ENCODE measurements at places on chromosomes 5 and 9.

- DNase-seq: no peak
Observed at GRCh38 chr9:28650327-28650726, 1077.0 kb upstream of the C9orf72 start.

DNA sequence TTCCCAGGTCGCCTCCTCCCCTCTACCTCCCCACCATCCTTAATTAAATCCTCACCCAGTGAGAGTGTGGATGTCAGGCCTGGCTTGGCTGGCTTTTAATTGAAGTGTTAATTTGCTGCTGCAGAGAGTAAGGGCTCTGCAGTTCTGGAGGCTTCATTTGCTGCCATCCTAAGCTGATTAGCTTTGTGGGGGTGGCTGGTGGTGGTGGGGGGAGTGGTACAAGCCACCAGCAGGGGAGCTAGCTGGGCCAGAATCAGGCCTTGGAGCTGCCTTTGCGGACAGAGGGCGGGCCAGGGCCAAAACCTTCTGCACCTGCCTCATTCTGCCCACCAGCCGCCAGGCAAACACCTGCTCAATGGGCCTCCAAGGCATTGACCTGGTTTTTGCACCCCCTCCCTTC lies 26.8 kb upstream of the TIFAB start:
- no peak for DNase-seq

DNA sequence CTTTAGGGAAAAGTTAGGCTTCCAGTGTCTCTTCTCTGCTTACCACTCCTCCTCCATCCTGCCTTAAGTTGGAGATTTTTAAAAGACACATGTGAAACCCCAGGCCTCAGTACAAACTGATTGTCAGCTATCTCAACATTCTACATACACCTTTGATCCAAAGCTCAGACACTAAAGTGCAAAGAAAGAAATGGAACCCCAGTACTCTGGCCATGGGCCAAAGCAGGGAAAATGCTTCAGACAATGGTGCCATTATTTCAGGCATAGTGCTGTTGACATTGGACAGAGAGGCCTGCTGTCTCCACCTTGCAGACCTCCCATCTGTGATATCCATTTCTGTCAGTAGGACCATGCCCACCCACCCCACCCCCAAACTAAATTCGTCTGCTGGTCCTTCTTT lies 49.1 kb downstream of the G3BP1 start:
- no peak for DNase-seq

- DNase-seq: no peak
Observed at GRCh38 chr9:132943651-132944293, 644 bp downstream of the TSC1 start.

DNA sequence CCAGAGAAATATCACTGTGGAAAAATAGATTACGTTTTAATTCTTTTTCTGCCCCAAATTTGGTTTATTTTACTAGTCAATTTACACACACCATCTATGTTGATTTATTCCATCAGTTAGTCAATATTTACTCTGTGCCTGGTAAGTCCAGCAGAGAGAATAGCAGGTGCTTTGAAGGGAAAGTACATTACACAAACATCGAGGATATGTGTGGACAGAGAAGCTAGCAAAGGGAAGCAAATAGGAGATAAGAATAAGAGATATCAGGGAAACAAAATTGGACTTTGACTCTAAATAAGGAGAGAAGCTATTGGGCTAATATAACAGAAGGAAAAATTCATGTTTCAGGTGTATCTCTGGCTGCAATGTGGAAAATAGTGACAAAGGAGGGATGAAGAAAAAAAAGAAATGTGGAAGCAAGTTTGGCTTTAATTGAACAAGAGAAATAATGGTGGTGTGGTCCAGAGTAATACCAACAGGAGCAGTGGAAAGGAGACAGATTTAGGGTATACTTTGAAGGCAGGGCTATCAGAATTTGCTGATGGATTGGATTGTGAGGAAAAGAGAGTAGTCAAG lies 587.7 kb upstream of the CDH6 start:
- DNase-seq: no peak

DNA sequence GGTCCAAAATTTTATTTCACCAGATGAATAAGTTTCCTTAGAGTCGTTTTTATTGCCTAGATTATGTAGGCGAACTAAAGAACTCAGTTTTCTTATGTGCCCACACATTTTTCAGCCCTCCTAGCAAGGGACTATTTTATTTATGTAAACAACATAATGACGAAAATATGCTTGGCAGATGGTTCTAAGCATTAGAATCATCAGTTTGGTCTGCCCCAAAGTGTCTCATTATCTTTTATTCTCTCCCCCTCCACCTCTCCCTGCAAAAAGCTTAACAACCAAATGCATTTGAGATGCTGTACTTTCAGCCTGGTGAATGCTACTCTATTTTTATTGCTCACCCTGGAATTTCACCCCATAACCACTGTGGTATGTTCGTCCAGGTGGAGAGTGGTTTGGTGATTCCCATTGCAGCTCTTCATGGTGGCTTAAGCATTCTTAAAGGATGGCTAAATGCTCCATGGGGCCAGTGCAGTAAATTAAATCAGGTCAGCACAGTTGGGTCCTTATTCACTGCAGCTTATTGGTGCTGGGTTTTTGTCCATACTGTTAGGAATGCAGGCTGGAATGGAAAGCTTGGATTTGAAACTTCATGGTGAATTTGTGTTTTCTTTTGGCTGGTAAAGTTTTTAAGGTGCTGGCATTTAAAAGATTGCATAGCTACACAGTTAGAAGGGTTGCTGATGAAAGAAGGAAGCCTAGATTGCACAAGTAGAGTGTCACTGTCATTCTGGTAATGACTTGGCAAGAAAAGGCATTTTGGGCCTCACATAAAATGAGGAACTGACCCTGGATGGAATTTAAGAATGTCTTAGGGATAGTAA lies 39.2 kb downstream of the TLE4 start:
- DNase-seq: no peak

DNA sequence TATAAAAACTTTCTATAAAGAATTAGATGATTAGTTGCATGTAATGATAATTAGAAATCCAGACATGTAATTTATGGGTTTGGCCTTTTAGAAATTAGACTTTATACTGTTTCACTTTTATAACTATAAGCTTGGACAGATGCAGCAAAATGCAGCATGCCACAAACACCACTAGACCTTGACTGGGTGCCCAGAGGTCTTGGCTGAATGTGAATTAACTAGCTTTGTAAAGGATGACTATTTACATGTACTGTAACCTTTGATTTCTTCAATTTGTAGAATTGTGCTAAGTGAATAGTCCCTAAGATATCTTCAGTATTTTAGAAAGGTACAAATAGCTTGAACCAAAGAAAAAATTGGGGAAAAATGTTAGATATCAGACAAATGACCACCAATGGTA lies 2168.1 kb downstream of the MAT2B start:
- DNase-seq: no peak

DNA sequence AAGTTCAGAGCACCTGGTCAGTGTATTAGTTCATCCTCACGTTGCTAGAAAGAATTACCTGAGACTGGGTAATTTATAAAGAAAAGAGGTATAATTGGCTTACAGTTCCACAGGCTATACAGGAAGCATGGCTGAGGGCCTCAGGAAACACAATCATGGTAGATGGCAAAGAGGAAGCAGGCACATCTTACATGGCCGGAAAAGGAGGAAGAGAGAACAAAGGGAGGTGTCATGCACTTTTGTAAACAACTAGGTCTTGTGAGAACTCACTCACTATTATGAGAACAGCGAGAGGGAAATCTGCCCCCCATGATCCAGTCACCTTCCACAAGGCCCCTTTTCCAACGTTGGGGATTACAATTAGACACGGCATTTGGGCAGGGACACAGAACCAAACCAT lies 28.8 kb upstream of the CAVIN4 start:
- DNase-seq: no peak

DNA sequence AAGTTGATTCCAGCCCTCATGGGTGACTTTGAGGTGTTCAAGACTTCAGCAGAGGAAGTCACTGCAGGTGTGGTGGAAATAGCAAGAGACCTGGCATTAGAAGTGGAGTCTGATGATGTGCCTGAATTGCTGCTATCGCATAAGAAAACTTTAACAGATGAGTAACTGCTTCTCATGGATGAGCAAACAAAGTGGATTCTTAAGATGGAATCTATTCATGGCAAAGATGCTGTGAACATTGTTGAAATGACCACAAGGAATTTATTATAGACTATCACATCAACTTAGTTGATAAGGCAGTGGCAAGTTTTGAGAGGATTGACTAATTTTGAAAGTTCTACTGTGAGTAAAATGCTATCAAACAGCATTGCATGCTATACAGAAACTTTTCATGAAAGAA lies 17.1 kb upstream of the POU4F3 start:
- no peak for DNase-seq

- no peak for DNase-seq
Observed at GRCh38 chr5:65760504-65761275, 38.7 kb downstream of the NLN start.

- no peak for DNase-seq
Observed at GRCh38 chr9:91840882-91841281, 109.1 kb downstream of the ROR2 start.

DNA sequence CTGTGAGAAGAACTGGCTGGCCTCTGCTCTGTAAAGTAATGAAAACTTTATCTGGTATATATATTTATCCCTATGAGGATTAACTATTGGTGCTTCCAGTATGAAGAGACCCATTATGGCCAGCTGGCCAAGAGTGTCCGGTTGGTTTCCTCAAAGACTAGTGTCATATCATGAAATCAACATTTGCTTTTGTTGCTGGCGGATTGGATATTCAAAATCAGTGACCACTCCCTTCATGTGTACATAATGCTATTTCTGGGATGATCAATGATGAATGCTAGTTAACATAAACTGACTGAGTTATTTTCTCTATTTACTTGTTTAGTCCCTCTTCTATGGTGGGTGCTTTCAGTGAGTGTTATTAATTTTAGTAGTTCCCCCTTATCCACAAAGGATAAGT lies 60.8 kb upstream of the NUDT12 start:
- no peak for DNase-seq

- DNase-seq: no peak
Observed at GRCh38 chr5:87099968-87100367, 167.7 kb upstream of the RASA1 start.

GRCh38 chr5:31937226-31937625 lies 236.9 kb downstream of the GOLPH3 start:
- no peak for DNase-seq

- DNase-seq: no peak
Observed at GRCh38 chr9:5269249-5269715, 35.2 kb downstream of the RLN2 start.

GRCh38 chr5:54570916-54571315 lies 53.4 kb downstream of the SNX18 start:
- peak; percentile 46 for DNase-seq

DNA sequence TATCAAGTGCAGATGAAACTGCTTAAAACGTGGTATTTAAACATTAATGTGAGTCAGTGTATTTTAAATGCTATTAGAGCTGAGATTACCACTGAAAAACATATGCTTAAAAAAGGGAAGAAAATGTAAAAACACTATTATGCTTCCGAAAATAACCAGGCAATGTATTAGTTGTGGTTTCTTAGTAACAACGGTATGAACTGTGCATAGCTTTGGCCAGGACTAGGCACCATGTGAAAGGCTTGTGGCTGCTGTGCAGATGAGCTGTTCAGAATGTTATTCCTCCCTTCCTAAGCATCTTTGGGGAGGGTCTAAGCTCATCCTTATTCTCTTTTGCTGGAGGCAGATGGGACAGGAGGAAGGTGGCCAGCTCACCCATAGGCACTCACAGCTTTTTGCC lies 84.9 kb downstream of the NTRK2 start:
- DNase-seq: peak; percentile 12

- DNase-seq: no peak
Observed at GRCh38 chr5:53403291-53403690, 77.1 kb upstream of the FST start.

GRCh38 chr9:77453825-77454647 lies 194.1 kb downstream of the GNA14 start:
- no peak for DNase-seq

DNA sequence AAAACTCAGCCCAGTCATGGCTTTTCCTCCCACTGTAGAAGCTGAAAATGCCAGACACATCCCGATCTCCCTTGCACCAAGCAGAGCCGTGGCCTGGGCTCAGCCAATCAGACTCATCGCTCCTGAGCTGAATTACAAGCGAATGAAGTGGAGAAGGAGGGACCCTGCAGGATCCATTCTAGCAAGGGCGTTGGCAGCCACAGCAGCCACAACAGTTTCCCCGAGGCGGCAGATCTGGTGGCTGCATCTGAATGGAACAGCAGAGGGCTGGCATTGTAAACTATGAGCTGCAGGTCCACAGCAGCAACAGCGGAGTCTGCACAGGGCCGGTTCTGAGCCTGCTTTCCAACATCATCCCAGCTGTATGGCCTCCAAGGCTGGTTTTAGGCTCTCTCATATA lies 23.8 kb downstream of the ALG2 start:
- no peak for DNase-seq

GRCh38 chr5:179269781-179270543 lies 75.3 kb downstream of the ADAMTS2 start:
- DNase-seq: no peak

DNA sequence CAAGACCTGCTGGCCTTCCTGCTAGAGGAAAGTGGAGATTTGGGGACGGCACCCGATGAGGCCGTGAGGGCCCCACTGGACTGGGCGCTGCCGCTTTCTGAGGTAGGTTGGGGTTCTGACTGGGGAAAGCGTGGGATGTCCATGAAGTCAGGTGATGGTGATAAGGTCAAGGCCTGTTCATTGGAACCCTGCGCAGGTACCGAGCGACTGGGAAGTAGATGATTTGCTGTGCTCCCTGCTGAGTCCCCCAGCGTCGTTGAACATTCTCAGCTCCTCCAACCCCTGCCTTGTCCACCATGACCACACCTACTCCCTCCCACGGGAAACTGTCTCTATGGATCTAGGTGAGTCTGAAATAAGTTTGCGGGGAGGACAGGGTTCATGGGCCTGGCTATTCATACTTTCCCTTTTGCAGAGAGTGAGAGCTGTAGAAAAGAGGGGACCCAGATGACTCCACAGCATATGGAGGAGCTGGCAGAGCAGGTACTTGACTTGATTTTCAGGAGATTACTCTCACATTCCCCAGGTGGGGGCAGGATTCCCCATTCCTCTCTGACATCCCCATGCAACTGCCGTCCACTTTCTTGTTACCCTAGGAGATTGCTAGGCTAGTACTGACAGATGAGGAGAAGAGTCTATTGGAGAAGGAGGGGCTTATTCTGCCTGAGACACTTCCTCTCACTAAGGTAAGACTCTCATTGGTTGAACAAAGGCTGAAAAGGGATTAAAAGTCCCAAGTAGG lies 505 bp downstream of the CREB3 start:
- peak; percentile 60 for DNase-seq

GRCh38 chr9:21030389-21031035 lies 928 bp downstream of the HACD4 start:
- peak; percentile 19 for DNase-seq

DNA sequence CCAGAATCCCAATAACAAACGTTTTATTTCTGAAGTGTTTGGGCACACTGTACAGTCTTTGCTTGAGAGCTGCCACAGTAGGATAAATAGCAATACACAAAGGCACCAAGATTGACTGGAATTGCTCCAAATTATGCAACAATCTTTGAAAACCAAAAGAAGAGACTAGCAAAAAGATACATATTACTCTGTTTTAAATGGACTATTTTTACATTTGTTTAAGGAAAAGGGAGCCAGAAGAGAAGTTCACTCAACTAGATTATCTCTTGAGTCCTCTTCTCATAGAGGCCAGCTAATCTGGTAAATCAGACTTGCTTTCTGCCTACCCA lies 385.0 kb upstream of the SLC30A5 start:
- DNase-seq: no peak

- no peak for DNase-seq
Observed at GRCh38 chr5:2148312-2149194, 265.8 kb upstream of the IRX4 start.
